ENCODE measurements at places on chromosomes 3 and 15.

- no peak for DNase-seq
Observed at GRCh38 chr15:73756947-73757513, 3.9 kb upstream of the INSYN1 start.

GRCh38 chr3:21989341-21990042 lies 238.5 kb upstream of the ZNF385D start:
- DNase-seq = no peak

DNA sequence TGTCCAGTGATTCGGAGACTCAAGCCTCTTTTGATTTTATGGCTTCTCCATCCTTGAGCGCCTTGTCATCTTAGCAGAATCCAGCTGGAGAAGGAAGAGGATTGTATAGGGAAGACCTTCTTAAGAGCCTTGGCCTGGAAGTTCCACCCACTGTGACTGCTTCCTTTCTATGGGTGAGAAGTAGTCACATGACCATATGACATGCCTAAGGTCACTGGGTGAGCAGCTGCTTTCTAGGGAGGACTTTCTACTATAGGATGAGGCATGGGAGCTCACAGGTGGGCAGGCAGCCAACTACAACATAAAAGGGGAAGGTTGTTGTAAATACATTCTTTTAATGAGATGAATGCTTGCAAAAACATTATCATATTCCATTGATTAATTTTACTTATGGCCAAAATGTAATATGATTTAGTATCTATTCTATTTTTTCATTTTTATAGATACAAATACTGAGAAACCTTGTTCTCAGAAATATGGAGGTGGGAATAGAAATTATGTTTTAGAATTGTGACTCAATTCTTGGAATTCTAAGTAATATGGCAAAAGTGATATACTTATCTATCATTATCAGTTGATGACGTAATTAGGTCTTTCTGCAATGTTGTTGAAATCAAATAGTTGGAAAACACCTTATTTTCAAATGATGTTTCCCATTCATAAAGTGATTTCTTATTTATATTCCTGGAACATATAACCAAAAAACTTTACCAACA lies 53.6 kb upstream of the MINAR1 start:
- DNase-seq = peak; percentile 82

GRCh38 chr15:90201944-90202375 lies 830 bp downstream of the SEMA4B start:
- no peak for DNase-seq

DNA sequence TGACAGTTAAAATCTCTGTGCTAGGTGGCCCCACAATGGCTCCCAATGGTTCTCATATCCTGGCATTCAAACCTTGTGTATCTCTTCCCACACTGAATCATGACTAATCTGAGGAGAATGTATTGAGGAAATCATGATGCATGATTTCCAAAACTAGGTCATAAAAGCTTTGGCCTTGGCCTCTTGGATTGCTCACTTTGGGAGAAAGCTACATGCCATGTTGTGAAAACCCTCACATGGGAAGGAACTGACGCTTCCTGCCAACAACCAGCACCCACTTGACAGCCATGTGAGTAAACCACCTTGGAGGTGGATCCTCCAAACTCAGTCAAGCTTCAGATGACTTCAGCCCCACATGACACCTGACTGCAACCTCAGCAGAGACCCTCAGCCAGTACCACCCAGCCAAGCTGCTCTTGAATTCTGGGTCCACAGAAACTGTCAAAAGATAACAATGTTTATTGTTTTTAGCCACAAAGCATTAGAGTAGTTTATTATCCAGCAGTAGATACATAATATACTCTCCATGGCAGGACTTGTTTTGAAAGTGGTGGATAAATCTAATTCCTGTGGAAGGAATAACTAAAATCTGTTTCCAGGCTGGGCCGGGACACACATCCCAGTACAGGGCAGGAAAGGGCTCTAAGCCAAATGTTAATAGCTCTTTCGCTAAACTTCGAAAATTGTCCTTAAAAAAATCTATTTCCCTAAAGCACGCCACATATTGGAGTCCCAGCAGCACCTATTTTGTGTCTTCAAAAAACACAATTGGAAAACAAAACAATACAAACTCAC lies 1.0 kb upstream of the ZNF620 start:
- DNase-seq = no peak

Measured in erythroblast (primary cell).